ENCODE measurements at places on chromosomes 2 and 18. TPM values are rescaled to one million over a fixed set of nuclear protein-coding genes. Genes with fewer than 3 reads are reported as not detected.

DNA sequence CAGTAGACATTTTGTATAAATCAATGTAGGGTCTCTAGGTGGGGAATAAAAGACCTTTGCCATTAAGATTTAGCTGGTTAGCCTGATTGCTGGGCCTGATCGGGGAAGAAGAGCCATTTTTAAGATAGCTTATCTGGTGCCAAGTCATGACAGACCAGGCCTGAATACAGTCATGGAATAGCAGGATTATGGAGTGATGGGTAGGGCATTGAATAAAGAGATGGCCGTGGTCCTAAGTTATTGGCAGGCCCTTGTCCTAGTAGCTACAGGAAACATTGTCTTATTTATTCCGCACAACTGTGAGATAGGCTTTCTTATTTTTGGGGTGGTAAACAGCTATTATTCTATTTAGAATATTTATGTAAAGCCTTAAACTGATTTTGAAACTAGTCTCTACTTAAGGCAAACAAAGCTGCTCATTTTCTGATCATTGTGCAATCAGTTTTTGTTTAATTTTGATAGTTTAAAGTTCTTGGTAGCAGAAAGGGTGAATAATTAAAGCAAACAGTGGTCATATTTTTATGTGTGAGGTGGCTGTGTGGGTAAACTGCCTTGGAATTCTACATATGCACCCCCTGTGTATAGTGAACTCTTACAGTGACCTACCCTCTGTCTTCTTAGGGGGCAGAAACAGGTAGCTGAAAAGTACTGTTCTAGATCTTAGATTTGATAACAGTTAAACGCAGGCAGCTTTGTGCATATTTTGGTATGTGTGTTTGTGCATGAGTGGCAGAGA is 22.6 kb downstream of the ZNF236 start:
- H3K27me3 ChIP-seq = no peaks in the 10 kb centered on the region
- peaks cover 60% of the 10 kb centered on the region for H3K4me1 ChIP-seq

DNA sequence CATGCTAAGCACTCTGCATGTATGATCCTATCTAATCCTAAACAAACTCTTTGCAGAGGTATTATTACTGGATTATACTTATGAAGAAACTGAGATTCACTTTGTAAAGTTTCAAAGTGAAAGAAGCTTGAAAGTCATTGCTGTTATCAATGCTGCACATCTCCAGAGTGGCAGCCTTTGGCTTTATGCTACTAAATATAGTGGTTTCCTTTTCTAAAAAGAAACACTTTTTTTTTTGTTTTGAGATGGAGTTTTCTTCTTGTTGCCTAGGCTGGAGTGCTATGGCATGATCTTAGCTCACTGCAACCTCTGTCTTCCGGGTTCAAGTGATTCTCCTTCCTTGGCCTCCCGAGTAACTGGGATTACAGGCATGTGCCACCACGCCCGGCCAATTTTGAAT is 114.9 kb upstream of the RAB27B start:
- H3K27me3 ChIP-seq = no peaks in the 10 kb centered on the region
- no peaks in the 10 kb centered on the region for H3K36me3 ChIP-seq
- H3K27ac ChIP-seq = no peak overlapping the region
- peaks cover 12% of the 10 kb centered on the region for H3K4me1 ChIP-seq

DNA sequence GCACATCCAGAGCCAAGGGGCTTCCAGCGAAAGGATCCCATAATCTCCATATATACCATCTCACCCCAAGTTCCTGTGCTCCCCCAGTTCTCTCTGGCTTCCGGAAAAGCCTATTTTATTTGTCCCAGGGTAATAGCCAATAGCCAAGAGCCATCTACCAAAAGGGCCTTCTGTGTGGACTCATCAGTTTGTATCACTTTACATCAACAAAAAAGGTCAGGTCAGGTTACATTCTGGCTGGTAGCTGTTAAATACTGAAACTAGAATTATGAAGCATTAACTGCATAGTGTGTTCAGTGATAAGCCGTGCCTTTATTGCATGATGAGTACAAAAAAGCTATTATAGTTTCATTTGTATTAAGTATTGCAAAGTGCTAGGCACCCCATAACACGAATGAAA is 223.7 kb downstream of the IRS1 start:
- no peak for DNase-seq
- no peak overlapping the region for H3K4me3 ChIP-seq
- H3K27ac ChIP-seq = no peak overlapping the region

DNA sequence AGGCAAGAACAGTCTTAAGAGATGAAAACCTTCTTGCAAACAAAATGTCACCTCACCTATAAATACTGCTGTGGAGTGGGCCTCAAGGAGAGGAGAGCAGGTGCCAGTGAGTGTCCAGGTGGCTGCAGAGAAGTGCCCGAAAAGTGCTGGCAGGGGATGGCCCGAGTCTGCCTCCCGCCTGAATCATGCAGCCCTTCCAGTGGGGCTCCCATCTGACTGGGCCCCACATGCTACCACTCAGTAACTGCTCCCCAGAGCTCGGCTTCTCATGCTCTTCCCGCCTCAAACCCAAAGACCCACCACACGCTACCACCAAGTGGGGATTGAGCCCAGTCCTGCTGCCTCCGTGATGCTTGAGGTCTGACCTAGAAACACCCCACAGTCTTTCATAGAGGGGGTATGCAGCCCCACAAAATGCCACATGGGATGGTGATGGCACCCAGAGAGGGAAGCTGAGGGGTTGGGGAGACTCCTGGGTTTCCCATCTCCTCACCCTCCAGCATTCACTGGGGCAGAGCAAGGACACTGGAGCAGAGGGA is 7.4 kb downstream of the HS6ST1 start:
- no peak for DNase-seq
- H3K4me1 ChIP-seq = peaks cover 4% of the 10 kb centered on the region
- no peak overlapping the region for H3K4me3 ChIP-seq

DNA sequence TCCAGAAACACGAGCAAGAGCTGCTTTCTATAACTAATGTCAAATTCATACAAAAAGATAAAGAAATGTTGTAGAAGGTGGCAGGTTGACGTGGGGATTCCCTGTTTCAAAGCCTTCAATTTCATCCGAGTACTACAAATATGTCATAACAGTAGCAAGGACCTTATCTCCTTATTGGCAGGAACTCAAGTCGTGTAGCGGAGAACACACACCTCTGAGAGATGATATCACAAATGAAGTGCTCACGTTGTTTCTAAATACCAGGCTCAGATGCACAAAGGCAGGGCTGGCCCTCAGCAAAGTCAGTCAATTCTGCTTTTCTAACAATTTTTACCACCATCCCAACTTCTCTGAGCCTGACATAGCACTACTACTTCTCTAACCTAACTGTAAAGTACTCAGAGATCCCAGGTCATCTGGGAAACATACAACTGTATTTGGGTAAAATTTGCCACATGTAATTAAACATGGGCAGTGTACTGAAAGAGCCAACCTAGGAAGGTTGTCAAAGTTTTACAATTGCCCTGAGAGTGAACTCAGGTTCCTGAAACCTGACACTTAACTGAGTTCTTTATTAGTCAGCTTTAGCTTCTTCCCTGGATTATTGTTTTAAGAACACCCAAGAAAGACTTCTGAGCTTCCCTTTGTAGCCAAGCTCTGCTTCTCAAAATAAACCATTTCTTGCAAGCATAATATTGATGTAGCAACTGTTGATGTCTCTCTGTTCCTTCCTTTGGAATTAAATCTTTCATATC is 813.7 kb upstream of the ACVR2A start:
- H3K27ac ChIP-seq = no peak overlapping the region
- no peak overlapping the region for H3K4me3 ChIP-seq
- H3K36me3 ChIP-seq = no peaks in the 10 kb centered on the region
- H3K27me3 ChIP-seq = no peaks in the 10 kb centered on the region
- H3K4me1 ChIP-seq = no peaks in the 10 kb centered on the region

DNA sequence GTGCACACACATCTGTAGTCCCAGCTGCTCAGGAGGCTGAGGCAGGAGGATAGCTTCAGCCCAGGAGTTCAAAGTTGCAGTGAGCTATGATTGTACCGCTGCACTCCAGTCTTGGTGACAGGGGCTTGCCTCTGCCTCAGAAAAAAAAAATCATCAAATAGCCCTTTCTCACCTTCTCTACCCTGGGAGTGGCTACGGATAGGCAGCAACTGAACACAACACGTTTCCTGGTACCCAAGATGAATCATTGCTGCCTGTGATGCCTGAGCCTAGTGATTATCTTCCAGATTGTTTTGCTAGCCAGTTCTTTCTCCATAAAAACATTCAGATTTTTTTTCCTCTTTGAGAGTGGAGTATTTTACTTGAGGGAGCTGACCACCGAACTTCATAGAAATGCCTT is 13.5 kb downstream of the INPP4A start:
- H3K27ac ChIP-seq = no peak overlapping the region
- H3K36me3 ChIP-seq = no peaks in the 10 kb centered on the region
- H3K4me1 ChIP-seq = peaks cover 38% of the 10 kb centered on the region
- no peak for DNase-seq
- H3K27me3 ChIP-seq = no peaks in the 10 kb centered on the region

The RALBP1 gene
- 45.7 TPM for total RNA-seq

The GPBAR1 gene
- total RNA-seq = 0.29 TPM

The HRH4 gene
- total RNA-seq = not detected

The SPHKAP gene
- not detected for total RNA-seq

The TXNDC9 gene
- total RNA-seq = 57.2 TPM

The SIGLEC15 gene
- total RNA-seq = 1.6 TPM

Data from Karpas-422 (cell line).